Stimulated activated CD4-positive, alpha-beta T cell treated with anti-CD3 and anti-CD28 coated beads, Interleukin-12 subunit alpha, Interleukin-12 subunit beta, amount 100 ng/mL, for 24 hours (primary cell): ENCODE measurements at places on chromosomes 3 and 15.

DNA sequence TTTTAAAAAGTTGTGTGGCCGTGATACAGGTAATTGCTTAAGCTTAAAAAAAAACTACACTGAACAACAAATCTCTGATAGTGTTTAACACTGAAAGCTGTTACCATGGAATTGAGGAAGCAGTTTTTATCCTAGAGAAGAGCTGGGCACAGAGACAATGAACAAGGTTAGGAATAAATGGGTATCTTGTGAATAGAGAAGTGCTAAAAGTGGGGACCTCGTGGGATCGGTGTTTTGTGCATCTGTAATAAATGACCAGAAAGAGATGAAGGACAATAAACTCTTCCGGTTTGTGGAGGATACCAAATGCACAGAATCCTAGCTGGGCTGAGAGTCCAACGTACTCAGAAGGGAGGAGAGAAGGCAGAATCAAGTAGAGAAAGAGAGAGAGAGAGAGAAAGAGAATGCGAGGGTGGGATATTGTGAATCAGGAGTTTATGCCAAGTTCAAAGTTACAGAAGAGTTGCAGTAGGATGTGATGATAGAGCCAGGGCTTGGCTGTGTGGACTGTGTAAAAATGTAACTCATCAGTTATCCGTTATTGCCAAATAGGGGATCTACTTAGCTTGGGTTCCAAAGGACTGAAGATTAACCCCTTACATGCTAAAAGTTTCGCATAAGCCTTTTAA is 148.9 kb downstream of the IL20RB start:
- DNase-seq, result no peak

DNA sequence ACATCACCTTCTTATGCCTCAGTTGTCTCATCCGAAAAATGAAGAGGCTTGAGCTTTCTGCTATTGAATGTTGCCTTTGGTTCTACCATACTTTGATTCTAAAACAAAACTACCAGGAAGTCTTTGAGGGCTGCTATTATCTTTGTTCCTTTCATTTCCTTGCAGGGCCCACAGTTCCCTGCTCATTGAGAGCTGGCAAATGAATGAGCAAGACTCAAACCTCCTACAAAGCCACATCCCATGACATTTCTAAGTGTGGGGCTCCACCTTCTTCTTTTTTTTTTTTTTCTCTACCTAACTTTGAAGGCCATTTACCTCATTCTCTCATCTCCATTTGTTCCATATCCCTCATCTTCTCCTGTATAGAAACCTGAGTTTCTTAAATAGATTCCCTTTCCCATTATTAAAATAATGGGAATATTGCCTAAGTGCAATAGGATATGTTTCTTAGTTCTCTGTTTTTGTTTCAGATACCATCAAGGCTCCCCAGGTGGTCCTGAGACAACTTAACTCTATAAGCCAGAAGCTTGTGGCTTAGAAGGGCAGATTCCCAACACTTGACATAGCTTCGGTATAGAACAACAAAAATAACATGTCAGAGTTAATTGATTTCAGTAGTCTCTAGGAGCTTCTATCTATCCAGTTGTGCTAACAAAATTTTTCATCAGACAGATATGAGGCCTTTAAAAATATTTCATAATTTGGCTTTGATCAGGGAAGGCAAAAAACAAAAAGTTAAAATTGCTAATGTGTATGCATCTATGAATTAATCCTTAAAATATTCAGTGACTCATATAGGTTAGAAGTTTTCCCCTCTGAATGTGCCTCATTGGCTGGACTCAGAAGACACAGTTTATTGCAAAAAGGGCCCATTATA is 951.6 kb downstream of the TUSC7 start:
- no peak for DNase-seq

DNA sequence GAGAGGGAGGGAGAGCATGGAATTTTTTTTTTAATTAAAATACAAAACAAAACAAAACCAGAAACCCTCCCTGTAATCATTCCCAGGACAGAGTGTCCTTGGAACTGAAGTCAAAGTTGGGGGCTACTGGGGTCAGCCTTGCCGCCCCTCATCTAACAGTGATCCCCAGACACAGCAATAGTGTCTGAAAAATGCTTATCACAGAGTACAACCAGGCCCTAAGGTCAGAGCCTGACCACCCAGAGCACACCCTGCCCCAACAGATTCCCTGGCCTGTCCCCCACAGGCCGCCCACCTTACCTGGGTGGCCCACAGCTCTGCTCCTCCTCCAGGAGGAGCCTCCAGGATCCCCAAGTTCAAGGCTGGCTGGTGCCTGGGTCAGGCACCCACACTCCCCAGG is 101.6 kb upstream of the LINGO1 start:
- no peak for DNase-seq

DNA sequence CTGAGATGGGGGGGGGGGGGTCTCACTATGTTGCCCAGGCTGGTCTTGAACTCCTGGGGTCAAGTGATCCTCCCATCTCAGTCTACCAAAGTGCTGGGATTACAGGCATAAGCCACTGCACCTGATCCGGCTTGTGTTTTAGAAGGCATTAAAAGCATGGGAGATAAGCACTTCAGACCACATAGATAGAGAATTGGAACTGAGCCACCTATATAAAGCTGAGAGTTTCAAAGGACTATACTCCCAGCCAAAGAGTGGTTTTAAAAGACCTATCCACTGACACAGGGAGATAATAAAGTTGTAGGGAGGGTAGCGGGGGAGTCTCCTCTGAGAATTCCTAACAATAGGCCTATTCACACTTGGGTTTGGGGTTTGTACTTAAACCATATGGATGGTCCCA is 34.8 kb downstream of the DENND4A start:
- DNase-seq, result no peak

DNA sequence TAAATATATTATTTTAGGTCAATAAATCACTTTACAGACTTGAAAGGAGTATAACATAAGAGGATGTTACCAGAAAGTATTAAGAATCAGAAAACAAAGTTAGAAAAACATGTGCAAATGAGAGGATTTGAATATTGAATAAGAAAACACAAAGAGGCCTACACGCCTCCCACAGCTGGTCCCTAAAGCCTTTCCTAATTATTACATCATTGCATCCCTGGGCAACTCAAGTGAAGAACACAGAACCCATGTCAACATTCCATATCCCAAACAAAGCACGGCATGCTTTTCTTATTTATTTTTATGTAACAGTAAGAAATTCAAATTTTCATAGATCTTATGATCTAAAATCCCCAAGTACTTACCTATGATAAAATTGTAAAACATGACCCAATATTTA is 61.2 kb downstream of the HERC1 start:
- no peak for DNase-seq

GRCh38 chr15:50246631-50247030 is 18.9 kb downstream of the HDC start:
- DNase-seq, result no peak

GRCh38 chr15:75751116-75751875 is 38.6 kb upstream of the CSPG4 start:
- no peak for DNase-seq

DNA sequence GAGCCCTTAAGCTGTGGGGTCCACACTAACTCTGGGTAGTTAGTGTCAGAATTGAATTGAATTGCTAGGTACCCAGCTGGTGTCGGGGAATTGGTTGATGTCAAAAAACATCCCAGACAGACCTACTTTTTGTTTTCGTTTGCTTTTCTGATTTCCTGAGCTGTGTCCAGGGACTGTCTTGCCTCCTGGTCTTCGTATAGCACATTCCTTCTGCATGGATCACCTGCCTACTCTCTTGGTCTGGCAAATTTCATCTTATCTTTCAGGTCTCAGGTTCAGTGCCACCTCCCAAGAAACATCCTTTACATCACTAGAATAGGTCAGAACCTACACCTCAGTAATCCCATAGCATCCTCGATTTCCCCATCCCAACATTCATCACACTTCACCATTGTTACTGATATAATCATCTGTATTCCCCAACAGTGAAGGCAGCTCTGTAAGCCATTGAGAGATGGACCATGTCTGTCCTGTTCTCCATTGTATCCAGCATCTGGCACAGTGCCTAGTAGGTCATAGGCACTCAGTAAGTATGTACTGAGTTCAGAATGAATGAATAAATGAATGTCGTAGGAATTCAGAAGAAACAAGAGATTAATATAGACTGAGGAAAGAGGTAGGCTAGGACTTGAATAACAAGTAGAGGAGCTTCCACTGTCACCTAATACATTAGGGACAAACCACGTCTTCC is 81.2 kb downstream of the ANP32A start:
- no peak for DNase-seq

DNA sequence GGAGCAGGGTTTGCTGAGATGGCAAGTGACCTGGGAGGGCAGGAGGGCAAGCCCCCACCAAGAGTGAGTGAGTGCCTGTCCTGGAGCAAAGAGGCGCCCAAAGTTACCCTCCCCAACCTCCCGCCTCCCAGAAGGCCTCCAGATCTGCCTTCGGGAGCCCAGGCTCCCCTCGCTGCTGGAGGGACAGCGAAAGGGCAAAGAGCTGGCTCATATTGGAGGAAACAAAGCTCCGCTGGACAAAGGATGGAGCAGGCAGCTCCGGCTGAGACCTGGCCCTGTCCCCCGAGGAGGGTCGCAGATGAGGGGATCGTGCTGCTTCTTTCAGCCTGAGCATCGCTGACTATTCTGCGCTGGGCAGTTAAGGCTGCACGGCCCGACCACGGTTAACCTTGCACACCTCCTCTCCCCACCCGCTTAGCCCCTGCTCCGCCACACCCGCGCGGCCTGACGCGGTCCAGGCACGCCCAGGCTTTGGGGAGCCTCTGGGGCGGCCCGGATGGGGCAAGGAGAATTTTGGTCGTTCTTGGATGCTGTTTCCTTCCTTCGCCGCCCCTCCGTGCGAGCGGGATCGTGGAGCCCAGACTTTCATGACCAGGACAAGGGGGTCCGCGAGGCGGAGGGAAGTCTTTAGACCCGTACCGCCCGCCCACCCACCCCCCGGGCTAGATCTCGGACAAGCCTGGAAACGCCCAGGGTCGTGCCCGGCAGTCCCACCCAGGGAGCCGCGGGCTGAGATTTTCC is 651 bp downstream of the PLCD1 start:
- DNase-seq, result no peak

GRCh38 chr15:90860450-90860849 is 7.9 kb upstream of the FURIN start:
- no peak for DNase-seq

GRCh38 chr3:149009732-149010131 is 18.4 kb downstream of the GYG1 start:
- no peak for DNase-seq

DNA sequence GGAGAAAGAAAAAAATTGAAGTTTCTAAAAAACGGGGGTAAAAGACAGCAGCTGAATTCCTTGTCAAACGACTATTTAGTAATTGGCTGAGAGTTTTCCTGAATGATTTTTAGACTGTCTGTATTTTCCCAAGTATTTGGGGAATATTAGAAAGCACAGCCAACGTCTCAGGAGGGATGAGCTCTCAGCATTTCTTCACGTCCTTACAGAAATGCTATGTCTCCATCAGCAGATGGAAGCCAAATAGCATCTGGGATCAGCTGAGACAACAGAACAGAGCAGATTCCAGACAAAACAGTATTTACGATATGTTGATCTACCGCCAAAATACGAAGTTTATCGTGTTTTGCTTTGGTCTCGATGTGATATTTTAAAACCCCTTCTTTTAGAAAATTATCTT is 5.3 kb upstream of the TMC3 start:
- DNase-seq, result no peak

DNA sequence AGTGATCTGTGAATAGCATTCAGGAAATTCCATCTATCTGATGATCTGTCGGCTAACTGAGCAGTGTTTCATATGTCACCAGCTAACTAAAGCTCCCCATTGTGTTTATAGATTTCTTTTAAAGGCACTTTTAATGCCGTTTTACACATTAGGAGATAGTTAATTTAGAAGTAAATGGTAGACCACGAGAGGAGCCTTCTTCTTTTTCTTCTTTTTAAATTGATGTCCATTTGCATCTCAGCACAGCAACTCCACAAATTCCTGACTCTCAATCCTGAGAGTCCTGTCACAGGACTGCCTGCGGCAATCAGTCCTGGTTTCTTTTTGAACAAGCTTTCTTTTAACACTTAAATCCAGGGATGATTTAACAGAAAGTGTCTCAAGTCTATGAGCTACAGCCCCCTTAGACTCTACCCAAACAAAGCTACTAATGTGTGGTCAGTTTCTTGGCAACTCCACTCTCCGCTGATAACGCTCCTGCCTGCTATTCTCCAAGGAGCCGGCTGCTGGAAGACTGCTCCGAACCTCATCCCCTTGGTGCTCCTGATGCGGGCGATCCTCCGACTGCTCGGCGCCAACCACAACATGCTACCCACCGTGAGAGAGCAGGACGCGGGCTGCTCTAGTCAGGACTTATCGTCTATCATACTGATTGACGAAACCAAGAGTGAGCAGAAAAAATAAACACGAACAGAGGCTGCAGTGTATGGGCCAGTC is 421.4 kb downstream of the MECOM start:
- no peak for DNase-seq

- peak; percentile 53 for DNase-seq
These were observed 17.2 kb upstream of the ADIPOQ start for GRCh38 chr3:186825294-186825821.

GRCh38 chr15:24848050-24848449 is 106.7 kb upstream of the SNRPN start:
- DNase-seq, result no peak

DNA sequence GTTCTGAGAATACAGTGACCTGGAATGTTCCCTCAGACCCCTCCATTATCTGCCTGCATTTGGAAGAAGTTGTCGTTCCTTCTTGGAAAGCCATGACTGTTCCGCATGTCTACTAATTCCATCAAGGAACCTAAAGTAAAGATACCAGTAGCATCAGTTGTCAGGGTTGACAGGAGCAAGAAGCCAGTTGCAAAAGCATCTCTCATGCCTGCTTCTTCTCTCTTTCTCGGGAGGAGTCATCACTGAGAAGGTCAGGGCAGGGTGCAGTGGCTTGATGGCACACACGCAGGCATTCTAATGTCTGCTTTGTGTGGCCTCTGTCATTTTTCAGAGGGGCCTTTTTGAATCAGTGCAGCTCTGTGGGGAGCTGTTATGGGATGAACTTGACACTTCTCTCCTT is 276.6 kb upstream of the TPM1 start:
- DNase-seq, result no peak

DNA sequence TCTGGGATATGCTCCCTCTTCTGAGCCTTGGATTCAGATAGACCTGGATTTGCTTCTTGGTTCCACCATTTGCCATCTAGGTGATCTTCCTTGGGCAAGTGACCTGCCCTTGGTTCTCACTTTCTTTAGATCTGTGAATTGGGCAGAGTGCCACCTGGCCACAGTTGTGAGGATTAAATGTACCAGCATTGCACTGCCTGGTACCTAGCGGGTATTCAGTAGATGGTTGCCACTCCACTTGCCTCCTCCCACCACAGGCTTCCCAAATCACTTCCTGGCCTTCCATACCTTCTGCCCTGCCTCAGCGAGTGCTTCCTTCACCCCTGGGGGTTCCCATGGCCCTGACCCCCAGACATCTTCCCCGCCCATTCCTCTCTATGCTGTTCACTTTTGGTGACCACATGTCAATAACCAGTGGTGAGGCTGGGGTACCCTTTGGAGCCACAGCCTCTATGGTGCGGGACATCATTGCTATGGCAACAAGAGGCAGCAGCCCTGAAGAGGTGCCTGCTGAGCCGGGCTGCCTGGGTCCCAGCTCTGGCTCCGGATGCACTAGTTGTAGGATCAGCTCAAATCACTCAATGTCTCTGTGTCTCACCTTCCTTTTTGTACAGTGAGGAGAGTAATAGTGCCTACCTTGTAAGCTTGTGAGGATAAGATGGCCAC is 40.5 kb downstream of the CMTM7 start:
- DNase-seq, result no peak

GRCh38 chr3:188486126-188486525 is 332.2 kb downstream of the LPP start:
- DNase-seq, result no peak

- no peak for DNase-seq
These were observed 158.8 kb downstream of the RORA start for GRCh38 chr15:61070111-61070901.
